Sciatic nerve (tissue), 2 donors: ENCODE measurements at places on chromosomes 5 and 9. TPM values are rescaled to one million over a fixed set of nuclear protein-coding genes. Genes with fewer than 3 reads are reported as not detected.

GRCh38 chr5:176819476-176819875 lies 9.1 kb downstream of the UNC5A start:
- DNase-seq = no peak

DNA sequence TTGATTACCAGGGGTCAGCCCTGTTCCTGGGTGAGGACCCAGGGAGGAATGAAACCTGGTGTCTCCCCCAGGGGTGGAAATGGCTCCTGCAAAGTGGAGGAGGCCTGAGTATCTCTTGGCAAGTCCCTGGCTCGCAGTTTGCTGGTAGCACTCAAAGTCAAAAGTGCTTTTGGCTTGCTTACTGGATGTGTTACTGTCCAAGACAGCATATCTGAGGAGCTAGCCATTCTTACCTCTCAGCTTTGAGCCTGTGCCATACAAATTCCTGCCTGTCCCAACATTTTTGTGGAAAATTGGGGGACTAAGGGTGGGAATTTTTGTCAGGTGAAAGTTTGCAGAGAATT lies 9.9 kb downstream of the ZNF618 start:
- DNase-seq = no peak

- no peak for DNase-seq
Measured at GRCh38 chr9:82201196-82201595, 212.6 kb downstream of the SPATA31D1 start.

GRCh38 chr9:110142868-110143481 lies 65.0 kb downstream of the C9orf152 start:
- DNase-seq = no peak

DNA sequence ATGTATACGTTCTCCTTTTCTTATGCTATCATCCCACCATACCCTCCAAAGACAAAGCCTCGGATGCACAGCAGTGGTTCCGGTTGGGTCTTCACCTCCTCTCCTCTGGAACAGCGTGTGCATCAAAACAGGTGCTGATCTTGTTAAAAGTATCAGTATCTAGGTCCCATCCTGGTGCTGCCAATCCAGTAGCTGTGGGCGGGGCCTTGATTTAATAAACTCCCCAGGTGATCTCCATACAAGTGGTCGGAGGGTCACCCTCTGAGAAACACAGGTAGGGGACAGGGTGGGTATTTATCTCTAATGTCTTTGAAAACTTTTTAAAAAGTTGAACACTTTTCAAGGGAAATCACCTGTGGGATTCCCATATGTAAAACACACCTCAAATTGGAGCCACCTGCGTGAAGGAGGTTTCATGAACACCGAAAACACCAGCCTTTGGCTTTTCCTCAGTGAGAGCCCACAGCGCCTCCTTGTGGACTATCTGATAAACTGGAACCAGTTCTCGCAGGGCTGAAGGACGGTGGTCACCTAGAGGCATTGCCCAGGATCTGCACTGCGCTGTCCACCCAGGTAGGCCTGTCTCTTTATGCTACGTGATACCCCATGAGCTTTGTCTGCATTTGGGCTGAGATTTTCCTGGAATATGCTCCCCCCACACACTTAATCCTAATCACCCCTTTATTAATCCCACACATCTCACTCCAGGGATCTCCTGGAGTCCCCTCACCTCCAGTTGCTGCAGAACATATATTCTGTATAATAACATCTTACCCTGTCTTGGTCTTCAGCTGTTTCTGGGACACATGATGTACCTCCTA lies 80.5 kb upstream of the EPB41L4B start:
- DNase-seq = peak; percentile 60

Gene FOXD1
- 99.3 TPM for total RNA-seq

DNA sequence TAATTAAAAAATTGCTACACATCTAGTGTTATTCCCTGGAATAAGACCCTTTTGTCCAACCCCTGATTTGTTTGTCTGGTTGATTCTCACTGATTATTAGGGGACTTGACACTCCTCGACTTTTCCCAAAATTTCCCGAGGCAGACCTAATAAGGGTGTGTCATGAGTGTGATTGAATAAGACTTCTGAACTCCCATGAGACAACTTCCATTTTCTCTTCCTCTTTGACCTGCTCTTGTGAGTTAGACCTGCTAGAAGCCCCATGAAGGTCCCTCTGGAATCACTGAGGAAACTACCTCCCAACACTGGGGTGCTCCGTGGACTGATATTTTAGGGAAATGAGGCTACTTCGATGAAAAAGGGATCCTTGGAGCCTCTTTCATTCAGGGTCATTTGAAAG lies 83.4 kb downstream of the MUSK start:
- no peak for DNase-seq

Gene COQ4
- total RNA-seq = 28.9 TPM

- DNase-seq = no peak
Measured at GRCh38 chr9:81318571-81318970, 370.8 kb downstream of the TLE1 start.

Gene ANKRD20A1
- 4.1 TPM for total RNA-seq

Gene CIZ1
- 140 TPM for total RNA-seq

Gene C9
- not detected for total RNA-seq

DNA sequence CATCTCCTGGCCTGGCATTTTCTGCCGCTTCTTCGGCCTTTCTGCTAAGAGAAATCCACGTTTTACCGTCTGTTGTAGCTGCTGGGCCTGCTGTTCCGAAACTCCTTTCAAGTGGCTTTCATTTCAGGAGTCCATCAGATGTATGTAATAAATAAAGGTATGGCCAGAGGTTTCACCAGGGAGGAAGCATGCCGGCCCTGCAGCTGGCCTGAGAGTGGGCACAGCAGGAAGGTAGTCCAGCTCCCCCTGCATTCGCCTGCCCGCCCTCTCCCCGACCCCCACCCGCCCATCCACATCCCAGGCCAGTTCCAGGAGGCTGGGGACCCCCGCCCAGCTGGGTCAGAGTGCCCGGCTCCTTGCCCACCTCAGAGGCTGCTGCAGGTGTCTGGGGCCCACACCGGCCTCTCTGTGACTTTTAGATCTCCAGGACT lies 46.4 kb upstream of the EXOC3 start:
- peak; percentile 37 for DNase-seq

Gene ENG
- total RNA-seq = 285 TPM

GRCh38 chr5:53110156-53110555 lies 599 bp upstream of the MOCS2 start:
- no peak for DNase-seq

DNA sequence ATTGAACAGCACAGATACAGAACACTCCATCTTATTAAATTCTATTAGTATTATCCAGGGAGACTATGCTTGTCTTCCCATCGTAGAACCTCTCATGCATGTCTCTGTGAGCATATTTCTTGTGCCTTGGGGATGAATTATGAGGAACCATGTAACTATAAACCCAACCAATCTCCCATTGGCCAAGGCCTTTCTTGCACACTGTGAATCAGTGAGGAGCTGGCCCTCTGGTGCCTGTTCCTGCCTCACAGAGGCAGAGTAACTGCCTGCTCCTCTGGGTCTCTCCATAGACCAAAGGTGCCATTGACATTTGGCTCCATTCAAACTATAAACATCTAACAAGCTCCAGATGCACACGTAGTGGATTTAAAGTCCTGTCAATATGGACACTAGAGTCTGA lies 190.4 kb downstream of the ENC1 start:
- no peak for DNase-seq

GRCh38 chr5:66002415-66002814 lies 76.0 kb downstream of the ERBIN start:
- no peak for DNase-seq
